HepG2 (cell line): ENCODE measurements at places on chromosomes 5 and 9. TPM values are rescaled to one million over a fixed set of nuclear protein-coding genes. Genes with fewer than 3 reads are reported as not detected.

IL4 gene
- not detected in 2 replicates for total RNA-seq

SLCO4C1 gene
- 7.8 and 9.6 TPM in 2 replicates for total RNA-seq

FABP6 gene
- total RNA-seq: not detected in 2 replicates

SRP19 gene
- total RNA-seq: 143 and 214 TPM in 2 replicates

ZNF883 gene
- 10.0 and 14.2 TPM in 2 replicates for total RNA-seq

TRPM6 gene
- total RNA-seq: 0.09 and 0.14 TPM in 2 replicates

FAM221B gene
- not detected in 2 replicates for total RNA-seq

SAXO1 gene
- total RNA-seq: not detected in 2 replicates

TAF1L gene
- total RNA-seq: not detected in 2 replicates

BTNL8 gene
- not detected in 2 replicates for total RNA-seq

FBP2 gene
- total RNA-seq: not detected in 2 replicates

CCDC180 gene
- 1.5 and 2.5 TPM in 2 replicates for total RNA-seq

GOLM1 gene
- total RNA-seq: 0.20 and 0.31 TPM in 2 replicates

TXNDC8 gene
- not detected in 2 replicates for total RNA-seq

ADAMTS19 gene
- not detected in 2 replicates for total RNA-seq
